ENCODE measurements at places on chromosomes 13 and 19.

GRCh38 chr19:21472507-21472906 is 32.9 kb upstream of the ZNF429 start:
- DNase-seq: no peak

DNA sequence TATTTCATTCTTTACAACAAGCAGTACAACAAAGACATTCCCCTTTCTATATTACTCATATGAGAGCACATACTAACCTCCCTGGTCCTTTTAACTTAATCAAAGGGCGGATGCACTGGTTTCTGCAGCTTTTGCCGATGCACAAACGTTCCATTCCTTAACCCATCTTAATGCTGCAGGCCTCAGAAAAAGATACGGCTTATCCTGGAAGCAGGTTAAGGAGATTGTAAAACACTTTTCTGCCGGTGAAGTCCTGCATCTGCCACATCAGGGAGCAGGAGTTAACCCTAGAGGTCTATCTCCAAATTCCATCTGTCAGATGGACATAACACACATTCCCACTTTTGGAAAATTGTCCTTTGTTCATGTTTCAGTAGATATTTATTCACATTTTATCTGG is 11.5 kb upstream of the ZNF814 start:
- DNase-seq: no peak

DNA sequence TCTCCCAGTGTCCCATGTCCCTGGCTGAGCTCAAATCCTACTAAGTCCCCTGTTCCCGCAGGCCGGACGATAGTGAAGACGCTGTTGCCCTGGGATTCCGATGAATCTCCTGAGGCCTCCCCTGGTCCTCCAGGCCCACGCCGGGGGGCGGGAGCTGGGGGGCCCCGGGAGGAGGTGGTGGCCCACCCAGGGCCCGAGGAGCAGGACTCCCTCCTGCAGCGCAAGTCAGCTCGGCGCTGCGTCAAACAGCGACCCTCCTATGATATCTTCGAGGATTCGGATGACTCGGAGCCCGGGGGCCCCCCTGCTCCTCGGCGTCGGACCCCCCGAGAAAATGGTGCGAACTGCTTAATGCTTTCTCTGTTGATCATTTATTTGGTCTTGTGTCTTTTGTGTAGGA is 5.9 kb downstream of the KMT2B start:
- no peak for DNase-seq

- no peak for DNase-seq
Observed at GRCh38 chr19:3606174-3606689, 443 bp downstream of the TBXA2R start.

- DNase-seq: peak; percentile 64
Observed at GRCh38 chr13:112510002-112510780, 77.8 kb downstream of the TUBGCP3 start.

- peak; percentile 83 for DNase-seq
Observed at GRCh38 chr13:97627566-97627965, 193.6 kb downstream of the RAP2A start.

GRCh38 chr13:99277629-99278028 is 19.4 kb upstream of the GPR18 start:
- no peak for DNase-seq

DNA sequence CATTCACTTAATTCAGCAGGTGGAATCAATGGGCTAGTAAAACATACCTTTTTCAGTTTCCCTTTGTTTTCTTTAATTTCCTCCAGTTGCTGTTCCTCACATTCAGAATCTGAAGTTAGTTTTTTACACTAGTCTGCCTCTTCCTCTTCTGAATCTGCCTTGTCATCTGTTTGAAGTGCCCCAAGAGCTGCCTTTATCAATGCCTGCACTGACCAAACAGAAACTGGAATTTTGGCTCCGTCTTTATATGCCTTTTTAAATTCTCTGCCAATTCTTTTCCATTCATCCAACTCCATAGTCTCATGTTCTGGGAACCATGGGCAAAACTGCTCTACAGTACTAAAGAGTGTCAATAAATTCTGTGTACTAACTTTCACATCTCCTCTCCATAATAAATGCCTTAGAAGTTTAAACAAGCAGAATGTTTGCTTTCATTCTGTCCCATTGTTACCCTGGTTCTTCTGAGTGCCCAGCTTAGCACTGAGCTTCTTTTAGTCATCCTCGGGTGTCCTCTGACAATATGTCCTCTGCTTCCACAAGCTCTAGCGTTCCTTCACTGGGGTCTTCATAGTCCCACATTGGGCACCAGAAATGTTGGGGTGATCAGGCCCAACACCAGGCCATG is 154.2 kb downstream of the ZNF486 start:
- no peak for DNase-seq

GRCh38 chr19:3710265-3710812 is 2.2 kb downstream of the TJP3 start:
- DNase-seq: peak; percentile 45

DNA sequence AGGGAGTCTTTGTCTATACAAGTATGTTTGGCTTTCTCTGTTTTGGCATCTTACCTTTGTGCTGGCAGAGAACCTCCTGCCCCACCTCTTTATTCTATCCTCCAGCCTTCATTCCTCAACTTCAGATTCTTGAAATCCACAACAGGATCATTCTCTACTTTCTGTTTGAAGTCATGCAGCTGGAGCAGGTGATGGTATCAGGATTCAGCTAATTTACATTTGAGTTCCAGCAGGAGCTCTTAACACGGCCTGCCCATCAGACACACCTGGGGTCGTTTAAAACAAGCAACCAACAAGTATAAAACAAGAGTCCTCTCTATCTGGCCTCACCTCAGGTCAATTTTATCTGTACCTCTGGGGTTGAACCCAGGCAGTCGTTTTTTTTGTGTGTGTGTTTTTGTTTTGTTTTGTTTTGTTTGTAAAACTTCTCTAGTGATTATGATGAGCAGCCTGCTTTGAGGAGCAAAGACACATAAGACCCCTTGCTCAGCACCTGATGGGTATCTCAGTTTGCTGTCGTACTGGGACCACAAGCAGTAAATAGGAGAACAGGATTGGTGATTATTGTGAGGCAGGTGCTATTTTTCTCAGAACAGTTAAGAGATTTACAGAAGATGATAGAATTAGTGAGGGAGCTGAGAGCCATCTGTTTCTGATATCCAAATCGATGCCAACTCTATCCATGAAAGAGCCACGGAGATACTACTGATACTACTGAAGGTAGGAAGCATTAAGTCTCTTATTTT is 78.4 kb downstream of the GPC6 start:
- DNase-seq: no peak

DNA sequence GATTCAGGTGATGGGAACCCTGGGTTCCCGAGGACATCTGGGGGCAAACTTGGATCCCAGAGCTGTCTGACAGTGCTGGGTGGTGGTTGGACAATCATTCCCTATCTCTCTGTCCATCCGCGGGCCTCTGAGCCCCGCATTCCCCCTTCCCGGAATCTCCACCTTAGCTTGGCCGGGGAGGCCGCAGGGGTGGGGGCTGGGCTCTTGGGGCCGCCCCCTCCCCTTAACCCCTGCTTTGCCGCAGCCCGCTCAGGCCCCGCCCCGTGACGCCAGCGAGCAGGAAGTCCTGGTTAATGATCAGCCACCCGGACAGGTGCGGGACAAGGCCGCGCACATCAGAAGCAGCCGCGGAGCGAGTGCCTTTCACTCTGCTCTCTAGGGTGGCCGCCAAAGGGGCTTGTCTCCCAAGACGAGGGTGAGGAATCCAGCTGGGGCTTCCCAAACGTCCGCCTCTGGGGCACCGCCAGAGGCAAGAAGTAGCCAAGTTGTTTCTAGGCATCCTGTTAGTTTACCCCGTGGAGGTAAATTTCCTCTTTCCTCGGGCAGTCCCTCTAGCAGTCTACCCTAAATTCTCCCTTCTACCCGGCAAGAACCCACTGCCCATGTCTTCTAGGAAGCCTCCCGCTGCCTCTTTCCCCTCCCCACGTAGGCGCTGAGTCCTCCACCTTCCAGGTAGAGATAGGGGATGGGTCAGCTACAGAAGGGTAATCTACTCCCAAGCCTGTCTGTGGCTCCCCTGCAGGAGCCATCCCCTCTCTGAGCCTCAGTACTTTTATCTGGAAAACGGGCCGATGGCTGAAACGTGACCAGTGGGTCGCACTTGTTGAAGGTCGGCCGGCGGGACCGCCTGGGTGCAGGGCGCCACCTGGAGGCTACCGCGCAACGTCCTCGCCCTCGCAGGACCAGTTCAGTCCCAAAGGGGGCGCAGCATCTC is 3.0 kb downstream of the IRF2BP1 start:
- DNase-seq: peak; percentile 80

DNA sequence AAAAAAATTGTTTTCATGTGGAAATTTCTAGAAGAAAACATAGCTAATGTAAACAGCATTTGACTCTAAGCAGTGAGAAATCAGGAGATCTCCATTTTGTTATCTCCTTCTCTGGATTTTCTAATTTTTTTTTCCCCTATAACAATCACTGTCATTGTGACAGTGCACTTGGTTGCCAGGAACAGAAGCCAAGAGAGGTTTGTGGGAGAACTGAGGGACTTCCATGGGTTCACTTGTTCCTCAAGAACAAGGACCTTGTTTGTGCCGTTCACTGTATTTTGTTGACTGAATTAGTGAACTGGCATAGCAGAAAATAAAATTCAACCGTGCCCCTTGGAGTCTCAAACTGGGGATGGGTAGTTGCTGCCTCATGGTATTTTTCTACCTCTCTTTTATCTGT is 17.1 kb downstream of the SHISA7 start:
- no peak for DNase-seq

- peak; percentile 20 for DNase-seq
Observed at GRCh38 chr13:41549491-41549890, 92.1 kb downstream of the RGCC start.

DNA sequence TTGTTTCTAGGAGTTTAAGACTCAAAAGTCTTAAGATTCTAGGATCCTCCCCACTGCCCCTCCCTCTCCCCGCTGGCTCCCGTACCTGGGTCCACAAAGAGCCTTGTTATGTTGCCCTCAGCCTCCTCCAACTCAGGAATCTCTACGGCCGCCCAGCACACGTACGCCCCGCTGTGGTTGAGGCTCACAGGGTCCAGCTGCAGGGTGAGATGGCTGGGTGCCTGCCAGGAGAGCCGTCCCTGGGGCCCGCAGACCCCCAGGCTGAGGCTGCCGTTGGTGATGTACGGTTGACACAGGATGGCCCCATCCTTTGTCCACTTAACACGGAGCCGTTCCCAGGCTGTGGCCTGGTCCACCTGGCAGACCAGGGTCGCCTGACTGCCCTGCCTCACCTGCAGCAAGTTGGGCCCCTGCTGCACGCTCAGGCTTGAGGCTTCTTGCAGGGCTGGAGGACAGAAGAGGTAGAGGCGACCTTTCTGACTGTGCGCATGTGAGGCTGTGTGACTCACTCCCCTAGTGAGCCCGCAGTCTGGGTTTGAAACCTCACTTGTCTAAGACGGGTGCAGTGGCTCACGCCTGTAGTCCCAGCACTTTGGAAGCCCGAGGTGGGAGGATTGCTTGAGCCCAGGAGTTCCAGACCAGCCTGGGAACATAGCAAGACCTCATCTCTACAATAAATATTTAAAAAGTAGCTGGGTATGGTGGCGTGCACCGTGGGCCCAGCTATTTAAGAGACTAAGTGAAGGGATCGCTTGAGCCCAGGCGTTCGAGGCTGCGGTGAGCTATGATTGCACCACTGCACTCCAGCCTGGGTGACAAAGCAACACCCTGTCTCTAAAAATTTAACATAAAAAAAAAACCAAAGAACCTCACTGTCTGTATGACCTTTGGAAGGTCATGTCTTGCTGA is 4.0 kb downstream of the TMIGD2 start:
- DNase-seq: no peak

- no peak for DNase-seq
Observed at GRCh38 chr13:113585896-113586295, 1.3 kb downstream of the TFDP1 start.

DNA sequence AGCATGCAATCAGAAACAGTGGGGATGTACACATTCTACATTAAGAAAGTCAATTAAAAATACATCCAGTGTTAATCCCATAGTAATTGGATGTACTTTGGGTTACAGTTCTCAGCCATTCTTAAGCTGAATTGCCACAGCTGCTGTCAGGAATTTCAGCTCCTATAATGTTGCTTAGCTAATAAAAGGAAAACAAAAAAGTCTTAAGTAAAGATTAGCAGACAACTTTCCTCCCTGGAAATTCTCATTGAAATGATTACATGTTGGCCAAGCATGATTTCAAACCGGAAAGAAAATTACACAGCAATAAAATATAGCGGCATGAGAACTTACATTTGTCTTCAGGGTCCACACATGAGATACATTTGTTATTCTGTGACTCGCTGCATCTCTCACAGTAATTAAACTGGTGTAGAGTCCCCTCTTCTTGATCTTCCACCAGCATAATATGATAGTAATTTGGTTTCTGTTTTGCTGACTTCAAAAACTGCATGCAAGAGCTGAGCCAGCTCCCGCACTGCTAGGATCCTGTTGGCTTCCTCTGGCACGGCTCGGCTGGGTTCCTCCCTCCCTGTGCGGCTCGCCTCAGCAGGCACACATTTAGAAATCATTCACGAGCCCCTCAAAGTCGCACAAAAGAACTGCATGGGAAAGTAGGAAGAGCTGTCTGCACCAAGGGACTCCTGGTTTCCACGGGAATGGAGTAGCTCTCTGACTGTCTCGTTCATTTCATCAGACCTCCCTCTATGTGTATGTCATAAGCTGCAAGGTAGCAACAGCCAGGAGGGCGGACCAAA is at the start of gene HTR2A:
Gene HTR2A (minus strand): TSS at position 713 of the 797 bp plus-strand sequence. CDS start 1,147 bp downstream, outside the sequence.
- DNase-seq: peak; percentile 34

GRCh38 chr19:8705742-8706141 is 7.1 kb upstream of the ACTL9 start:
- no peak for DNase-seq

DNA sequence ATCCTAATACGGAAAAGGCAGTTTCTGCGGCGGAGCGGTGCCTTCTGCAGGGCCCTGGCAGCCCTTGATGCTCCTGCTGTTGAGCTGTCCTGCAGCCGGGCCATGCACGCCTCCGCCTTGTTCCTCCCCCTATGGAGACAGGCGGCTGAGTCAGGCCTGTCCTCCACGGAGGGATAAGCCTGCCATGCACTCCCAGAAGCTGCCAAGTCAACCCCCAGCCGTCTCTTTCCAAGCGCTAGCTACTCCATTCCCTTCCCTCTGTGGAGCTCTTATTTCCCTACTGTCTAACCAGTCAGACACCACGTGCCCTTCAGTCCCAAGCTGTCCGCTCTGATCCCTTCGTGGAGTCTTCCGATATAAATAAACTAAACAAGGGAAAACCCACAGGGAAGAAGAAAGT is 197.0 kb downstream of the COL4A1 start:
- peak; percentile 88 for DNase-seq

DNA sequence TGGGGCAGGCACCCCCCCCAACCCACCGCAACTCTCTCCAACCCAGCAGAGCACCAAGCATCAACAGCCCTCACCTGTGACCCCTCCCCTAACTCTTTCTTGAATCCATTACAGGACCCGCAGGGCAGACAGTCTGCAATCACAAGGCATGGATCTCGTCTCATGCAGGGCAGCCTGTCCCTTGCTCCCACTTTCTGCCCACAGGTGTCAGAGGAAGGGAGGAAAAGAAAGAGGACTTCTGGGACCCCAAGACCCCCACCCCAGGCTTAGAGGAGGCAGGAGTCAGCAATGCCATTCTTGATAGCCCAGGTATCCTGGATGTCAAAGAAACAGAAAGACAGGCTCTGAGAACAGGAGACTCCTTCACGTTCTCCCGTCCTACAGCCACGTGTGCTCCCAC is 47.4 kb upstream of the TUBGCP3 start:
- DNase-seq: no peak

GRCh38 chr13:86155756-86156155 is 356.5 kb upstream of the SLITRK6 start:
- no peak for DNase-seq

- no peak for DNase-seq
Observed at GRCh38 chr19:912181-913079, 589 bp downstream of the R3HDM4 start.

- DNase-seq: no peak
Observed at GRCh38 chr13:79628463-79628862, 147.5 kb downstream of the NDFIP2 start.

Data from fibroblast of skin of back (primary cell).